ENCODE measurements at places on chromosomes 16 and 17.

DNA sequence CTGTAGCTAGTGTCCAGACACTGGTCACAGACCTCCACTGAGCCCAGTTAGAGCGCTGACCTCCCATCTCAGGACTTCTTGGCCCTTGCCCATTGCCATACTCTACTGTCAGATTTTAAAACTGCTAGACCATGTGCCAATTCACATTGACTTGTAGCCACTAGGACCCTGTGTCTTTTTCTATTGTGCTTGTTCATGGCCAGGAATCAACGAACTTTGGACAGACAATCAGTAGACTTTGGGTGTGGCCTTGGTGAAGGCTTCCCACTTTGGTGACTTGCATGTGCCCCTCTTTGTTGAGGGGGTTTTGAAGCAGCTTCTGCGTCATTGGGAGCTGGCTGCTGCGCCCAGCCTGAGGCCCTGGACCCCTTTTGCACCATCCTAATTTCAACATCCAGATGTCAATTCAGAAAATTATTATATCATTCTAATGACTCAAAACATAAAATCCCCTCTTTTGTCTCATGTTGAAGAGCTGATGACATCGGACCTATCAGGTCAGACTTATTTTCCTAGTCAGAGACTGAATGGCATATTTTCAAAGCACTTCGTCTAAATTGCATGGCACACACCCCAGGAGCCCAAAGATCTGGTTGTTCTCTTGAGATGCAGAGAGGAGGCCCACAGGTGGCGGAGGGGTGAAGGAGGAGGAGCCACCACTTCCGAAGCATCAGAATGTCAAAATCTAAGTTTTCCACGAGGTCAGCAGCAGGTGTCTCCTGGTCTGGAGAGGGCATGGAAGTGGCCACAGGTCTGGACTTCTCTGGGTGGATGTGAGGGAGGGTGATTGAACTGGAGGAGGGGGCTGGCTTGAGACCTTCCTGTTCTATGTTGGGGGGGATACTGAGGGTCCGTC lies 93.4 kb upstream of the CBX4 start:
- no peak for DNase-seq

DNA sequence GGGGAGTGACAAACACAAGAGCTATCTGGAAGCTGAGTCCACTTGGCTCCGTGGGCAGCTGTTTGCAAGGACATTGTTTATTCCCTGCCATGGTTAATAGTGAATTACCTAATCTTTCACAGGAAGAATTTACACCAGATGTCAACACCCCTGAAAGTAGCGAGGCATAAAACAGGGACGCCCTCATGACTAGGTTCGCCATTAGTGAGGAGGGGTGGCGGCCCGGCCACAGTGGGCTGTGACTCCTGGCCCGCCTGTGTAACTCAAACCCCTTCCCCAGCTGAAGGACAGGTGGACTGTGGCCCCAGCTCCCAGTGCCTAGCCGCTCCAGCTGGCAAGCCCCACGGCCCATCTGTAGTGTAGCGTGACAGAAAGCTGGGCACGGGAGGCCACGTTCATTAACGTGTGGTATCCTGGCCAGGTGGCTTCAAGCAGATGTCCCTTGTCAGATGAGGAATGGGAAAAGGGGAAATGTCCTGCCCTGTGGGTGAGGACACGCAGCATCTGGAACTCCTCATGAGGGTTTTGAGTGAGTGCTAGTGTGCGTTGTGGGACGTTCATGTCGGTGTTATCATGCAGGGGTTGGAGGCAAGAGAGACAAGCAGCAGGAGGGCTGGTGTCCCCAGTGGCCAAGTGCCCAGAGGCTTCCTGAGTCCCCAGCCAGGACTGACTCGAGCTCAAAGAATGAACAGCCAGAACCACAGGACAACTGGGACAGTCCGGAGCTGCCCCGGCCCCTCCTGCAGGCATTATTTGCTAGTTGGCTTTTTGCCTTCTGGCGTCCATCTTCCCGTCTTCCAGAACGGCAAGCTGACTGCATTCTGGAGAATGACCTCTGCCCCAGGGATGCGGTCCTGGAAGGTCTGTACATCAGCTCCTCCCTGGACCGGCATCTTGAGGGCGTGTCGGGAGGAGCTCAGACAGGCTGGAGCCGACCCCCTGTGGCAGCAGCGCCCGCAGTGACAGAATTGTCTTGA lies 19.2 kb downstream of the KDM8 start:
- peak; percentile 42 for DNase-seq

DNA sequence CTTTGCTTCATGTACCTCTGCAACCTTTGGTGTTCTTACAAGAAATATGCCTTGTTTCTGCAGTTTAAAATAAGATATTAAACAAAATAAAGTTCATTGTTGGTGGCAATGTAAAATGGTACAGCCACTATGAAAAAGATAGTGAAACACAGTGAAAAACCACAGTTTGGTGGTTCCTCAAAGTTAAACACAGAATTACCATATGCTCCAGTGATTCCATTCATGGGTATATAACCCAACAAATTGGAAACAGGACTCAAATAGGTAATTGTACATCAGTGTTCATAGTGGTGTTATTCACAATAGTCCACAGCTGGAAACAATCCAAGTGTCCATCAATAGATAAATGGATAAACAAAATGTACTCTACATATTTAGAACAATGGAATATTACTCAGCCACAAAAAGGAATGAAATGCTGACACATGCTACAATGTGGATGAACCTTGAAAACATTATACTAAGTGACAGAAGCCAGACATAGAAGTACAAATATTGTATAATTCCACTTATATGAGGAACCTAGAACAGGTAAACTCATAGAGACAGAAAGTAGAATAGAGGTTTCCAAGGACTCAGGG lies 49.2 kb downstream of the CUEDC1 start:
- DNase-seq = no peak

GRCh38 chr16:14496786-14497185 lies 133.3 kb downstream of the PARN start:
- no peak for DNase-seq

GRCh38 chr17:16286947-16287562 lies 66.2 kb downstream of the CENPV start:
- peak; percentile 9 for DNase-seq

DNA sequence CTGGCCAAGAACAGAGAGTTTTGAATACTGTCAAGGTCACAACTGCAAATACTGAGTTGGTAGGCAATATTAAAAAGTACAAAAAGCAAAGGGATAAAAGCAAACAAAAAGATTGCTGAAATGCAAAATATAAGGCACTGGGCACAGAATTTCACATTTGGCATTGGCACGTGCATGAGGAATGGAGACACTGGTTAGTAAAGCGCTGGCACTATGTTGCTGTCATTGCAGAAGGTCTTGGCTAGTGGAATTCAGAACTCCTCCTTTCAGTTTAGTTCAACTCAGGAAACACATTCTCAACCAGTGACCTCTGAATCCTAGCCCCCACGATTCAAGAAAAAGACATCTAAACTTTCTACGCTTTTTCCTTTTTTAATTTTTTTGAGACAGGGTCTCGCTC lies 111.8 kb upstream of the PSMD7 start:
- DNase-seq = no peak

GRCh38 chr17:77098884-77099545 lies 41.8 kb upstream of the SEC14L1 start:
- DNase-seq = peak; percentile 75

- DNase-seq = no peak
Observed at GRCh38 chr16:12788758-12789157, 14.9 kb downstream of the CPPED1 start.

DNA sequence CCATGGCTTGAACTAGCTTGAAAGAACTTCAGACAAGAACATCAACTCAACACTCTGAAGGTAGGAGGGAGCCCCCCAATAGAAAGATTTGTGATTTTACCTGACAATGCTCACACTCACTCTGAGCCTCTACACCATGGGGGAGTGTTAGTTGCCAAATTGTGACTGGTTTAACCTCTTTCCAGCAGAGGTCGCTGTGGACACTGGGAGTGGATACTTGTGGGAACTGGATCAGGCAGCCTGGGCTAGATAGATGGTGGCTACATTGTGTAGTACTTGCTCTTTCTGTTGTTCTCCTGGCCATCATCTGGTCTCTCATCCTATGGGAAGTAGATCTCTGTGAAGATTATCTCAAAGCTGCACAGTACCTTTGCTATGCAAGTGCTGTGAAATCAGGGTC lies 2.9 kb downstream of the SMPD3 start:
- DNase-seq = no peak

- DNase-seq = peak; percentile 88
Observed at GRCh38 chr16:64738321-64738960, 383.4 kb downstream of the CDH11 start.

DNA sequence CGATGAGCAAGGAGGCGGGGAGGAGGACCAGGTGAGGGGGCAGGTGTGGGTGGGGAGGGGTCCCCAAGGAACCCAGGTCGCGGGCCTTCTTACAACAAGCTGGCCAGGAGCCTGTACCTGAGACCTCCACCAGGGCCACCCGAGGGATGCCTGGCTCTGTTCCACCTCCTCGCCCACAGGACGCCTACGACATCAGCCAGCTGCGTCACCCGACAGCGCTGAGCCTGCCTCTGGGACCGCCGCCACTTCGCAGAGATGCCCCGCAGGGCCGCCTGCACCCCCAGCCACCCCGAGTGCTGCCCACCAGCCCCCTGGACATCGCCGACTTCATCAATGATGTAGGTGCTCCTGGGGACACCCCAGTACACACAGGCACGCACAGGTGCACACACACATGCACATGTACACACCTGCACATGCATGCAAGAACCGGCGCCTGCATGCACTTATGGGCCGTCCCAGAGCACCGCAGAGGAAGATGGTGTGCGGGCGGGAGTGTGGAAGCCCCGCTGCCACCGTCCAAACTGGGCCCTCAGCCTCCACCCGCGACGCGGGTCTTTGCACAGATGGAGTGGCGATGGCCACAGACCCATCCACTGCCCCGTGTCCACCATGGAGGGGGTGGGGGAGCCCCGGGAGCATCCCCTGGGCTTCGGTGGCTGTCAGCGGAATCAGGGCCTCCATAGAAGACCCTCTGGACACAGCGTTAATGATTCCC lies 6.6 kb downstream of the SLC22A31 start:
- DNase-seq = no peak

DNA sequence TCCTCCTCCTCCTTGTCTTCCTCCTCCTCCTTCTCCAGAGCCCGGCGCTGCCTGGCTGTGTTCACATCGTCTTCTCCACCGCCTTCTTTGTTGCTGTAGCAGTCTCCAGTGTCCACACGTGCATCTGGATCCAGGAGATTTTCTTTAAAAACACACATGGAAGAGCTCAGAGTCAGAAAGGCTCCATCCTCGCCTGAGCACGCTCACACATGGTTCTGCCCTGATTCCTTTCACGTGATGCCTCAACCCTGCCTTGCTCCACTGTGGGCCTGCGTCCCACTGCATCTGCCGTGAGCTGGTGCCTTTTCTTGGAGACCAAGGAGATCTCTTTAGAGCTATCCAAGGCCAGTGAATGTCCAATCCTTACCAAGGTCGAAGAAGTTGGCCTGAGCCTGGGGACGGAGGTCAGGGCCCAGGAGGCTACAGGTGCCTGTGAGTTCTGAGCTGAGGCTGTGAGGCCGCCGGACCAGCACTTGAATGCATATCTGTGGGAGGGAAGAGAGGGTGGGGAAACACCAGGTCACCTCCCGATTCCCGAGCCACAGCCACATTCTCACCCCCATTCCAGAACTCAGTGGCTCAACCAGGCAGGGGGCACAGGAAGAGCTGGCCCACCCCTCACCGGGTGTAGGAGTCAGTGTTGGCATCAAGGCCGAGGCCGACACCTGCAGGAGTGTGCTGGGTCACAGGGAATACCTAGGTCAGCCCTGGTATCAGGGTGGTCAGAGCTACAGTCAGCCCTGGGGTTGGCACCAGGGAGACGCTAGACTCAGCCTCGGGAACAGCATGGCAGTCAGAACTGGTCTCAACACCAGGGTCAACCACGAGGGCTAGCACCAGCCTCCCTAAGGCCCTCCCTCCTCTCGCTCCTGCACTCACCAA lies 37.6 kb downstream of the HASPIN start:
- peak; percentile 28 for DNase-seq
